ENCODE measurements at places on chromosomes 6 and 20. TPM values are rescaled to one million over a fixed set of nuclear protein-coding genes. Genes with fewer than 3 reads are reported as not detected.

The PRICKLE4 gene
- total RNA-seq = 2.6 TPM

The BMP2 gene
- 5.1 TPM for total RNA-seq

The C6orf15 gene
- total RNA-seq = 0.49 TPM

The UBE2C gene
- 10.7 TPM for total RNA-seq

The FAM162B gene
- total RNA-seq = 2.4 TPM

The OR2H1 gene
- not detected for total RNA-seq

The TPBG gene
- 41.9 TPM for total RNA-seq

The NKX2-2 gene
- not detected for total RNA-seq

The SAMD5 gene
- total RNA-seq = 0.12 TPM

The LY6G6D gene
- not detected for total RNA-seq

The CNR1 gene
- total RNA-seq = 16.8 TPM

The KCNK16 gene
- not detected for total RNA-seq

The VIP gene
- not detected for total RNA-seq

The ZNF165 gene
- 0.05 TPM for total RNA-seq

The EPPIN gene
- not detected for total RNA-seq

The DEFB132 gene
- not detected for total RNA-seq

The TNXB gene
- 35.8 TPM for total RNA-seq

The CST1 gene
- total RNA-seq = not detected

The OR2J3 gene
- not detected for total RNA-seq

The CTAGE9 gene
- not detected for total RNA-seq

The C6orf132 gene
- 0.54 TPM for total RNA-seq

The DEFB124 gene
- not detected for total RNA-seq

The FABP7 gene
- not detected for total RNA-seq

The ENPP1 gene
- total RNA-seq = 1.2 TPM

The TREML2 gene
- not detected for total RNA-seq

The SLC35D3 gene
- total RNA-seq = not detected

The ZC2HC1B gene
- total RNA-seq = not detected
